ENCODE measurements at places on chromosomes 7 and 10.
A peak's percentile ranks its signal among the peaks of the same experiment; 100 is the strongest.

GRCh38 chr10:121935702-121936101 lies 7.9 kb upstream of the ATE1 start:
- no peak for DNase-seq

DNA sequence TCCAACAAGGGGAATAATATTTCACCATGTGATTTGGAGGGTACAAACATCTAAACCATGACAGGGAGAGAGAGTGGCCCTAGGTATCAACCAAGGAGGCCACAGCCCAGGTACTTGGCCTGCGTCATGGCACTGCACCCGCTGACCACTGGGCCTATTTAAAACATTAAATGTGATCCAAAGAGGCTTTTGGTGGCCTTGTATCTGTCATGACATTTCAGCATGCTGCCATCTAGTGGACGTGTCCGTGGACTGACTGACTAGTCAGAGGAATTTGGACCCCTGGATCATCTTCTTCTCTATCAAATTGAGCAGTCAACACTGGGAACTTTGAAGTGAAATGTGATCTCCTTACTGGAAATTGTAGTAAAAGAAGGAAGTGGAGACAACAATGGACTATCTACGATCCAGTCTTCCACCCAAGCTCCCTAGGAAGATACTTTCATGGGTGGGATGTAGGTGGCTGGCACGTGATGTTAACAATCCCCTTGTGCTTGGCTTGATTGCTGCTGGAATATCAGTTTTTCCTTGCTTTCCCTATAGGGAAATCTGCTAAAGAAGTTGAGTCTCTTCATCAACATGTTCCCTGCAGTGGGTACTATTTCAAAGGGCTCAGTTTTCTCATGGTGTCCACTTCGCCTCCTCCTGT lies 24.6 kb upstream of the ITGA8 start:
- DNase-seq, result peak; percentile 49

- DNase-seq, result no peak
Measured at GRCh38 chr10:129784891-129785290, 179.2 kb downstream of the EBF3 start.

DNA sequence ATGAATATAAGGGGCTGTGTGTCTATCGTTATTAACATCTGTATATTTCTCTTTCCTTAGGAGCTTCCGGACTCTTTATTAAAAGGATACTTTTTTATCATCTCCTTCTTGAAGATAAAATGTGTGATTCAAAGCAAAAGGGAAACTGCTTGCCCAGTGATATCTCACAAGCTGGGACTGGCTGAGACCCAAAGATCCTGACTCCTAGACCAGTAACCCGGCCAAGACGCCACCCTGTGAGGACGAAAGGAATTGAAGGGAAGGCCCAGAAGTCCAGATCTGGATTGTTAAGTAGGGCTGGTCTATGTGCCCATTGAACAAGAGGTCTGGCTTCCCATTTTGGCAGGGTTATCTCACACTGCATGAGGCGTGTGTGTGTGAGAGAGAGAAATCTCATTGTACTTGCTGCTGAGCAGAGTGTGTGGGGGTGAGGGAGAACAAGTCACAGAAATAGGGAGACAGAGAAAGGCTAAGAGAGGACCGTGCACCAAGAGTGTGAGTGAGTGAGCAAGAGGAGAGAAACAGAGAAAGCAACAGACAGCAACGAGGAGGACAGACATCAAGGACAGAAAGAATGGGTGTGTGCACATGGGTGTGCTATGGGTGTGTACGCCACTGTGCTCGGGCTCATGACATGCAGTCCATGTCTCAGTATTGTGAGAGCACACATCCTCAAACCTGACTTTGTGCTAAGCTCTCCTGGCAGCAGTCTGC lies 75.4 kb downstream of the PLXNA4 start:
- no peak for DNase-seq

- peak; percentile 10 for DNase-seq
Measured at GRCh38 chr7:22452142-22452959, 47.6 kb downstream of the STEAP1B start.

- DNase-seq, result no peak
Measured at GRCh38 chr7:157979636-157980340, 607.8 kb downstream of the PTPRN2 start.

GRCh38 chr7:44116087-44116788 lies 7.1 kb downstream of the POLD2 start:
- DNase-seq, result no peak

DNA sequence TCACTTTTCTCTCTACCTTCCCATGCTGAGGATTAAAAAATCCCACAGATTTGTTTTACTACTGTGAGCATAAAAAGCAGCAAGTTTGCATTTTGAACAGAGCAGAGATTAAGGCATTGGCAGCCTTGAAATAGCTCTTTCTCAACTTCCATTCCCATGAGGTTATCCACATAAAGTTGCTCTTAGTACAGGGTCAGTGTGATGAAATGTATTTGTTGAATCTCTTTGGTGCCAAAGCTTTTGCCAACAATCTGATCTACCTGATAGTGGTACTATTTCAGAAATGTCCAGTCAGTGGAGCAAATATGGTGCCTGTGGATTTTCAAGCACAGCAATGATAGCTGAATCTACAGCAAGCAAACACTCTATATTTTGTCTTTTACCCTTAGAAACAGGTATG lies 254.8 kb downstream of the INHBA start:
- DNase-seq, result peak; percentile 91

DNA sequence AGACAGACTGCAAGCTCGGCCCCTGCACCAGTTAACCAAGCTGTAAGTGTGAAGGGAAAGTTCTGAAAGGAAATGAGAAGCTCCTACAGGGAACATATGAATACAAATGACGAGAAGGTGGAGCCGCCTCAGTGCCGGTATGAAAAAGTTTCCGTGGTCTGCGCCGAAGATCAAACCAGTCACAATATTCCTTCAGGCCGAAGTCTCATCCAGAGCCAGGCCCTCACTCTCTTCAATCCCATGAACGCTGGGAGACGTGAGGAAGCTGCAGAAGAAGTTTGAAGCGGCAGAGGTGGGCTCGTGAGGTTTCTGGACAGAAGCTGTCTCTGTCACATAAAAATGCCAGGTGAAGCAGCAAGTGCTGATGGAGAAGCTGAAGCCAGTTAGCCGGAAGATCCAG lies 71.9 kb downstream of the CFAP46 start:
- no peak for DNase-seq

DNA sequence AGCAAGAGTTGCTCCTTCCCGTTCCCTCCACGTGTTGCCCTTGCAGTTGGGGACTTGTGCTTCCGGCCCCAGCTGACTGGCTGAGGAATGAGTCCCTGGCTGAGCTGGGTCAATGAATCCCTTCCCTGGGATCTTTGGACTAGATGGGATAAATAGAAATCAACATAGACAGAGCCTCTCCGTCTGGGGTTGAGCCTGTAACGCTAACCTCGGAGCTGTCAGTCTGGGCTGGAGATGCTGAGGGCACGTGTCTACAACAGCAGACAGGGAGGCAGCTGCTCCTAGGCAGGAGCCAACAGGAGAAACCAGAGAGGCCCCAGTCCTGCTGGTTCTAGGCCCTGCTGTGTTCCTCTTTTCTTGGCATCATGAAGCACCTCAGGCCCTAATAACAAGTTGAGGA lies 42.3 kb upstream of the HSPA12A start:
- DNase-seq, result no peak

- no peak for DNase-seq
Measured at GRCh38 chr10:110864662-110865140, 7.0 kb upstream of the PDCD4 start.

GRCh38 chr7:37683246-37684120 lies at the start of gene GPR141:
TSS of gene GPR141 (plus strand) at chr7:37683766. CDS start at chr7:37740394, 56,628 bp downstream.
- DNase-seq, result no peak

- no peak for DNase-seq
Measured at GRCh38 chr7:34058801-34059135, 153.4 kb downstream of the BMPER start.

DNA sequence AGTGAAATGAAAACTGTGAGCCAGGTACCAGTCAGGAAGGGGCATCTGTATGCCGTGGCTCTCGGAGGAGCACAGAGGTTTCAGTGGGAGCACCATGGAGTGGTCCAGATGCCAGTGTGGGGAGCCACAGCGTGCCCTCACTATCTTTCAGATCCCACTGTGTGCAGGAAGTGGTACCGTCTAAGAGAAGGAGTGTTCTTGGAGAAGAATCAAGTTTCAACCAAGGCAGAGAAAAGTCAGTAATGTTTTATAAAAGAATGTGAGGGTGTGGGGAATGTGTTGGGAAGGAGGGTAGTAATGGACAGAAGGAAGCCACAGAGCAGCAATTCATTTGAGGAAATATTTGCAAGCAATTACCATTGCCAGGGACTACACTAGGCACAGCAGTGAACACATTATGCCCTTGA lies 35.6 kb downstream of the PRKAR2B start:
- peak; percentile 57 for DNase-seq

GRCh38 chr10:117622471-117623184 lies 80.1 kb downstream of the EMX2 start:
- no peak for DNase-seq

DNA sequence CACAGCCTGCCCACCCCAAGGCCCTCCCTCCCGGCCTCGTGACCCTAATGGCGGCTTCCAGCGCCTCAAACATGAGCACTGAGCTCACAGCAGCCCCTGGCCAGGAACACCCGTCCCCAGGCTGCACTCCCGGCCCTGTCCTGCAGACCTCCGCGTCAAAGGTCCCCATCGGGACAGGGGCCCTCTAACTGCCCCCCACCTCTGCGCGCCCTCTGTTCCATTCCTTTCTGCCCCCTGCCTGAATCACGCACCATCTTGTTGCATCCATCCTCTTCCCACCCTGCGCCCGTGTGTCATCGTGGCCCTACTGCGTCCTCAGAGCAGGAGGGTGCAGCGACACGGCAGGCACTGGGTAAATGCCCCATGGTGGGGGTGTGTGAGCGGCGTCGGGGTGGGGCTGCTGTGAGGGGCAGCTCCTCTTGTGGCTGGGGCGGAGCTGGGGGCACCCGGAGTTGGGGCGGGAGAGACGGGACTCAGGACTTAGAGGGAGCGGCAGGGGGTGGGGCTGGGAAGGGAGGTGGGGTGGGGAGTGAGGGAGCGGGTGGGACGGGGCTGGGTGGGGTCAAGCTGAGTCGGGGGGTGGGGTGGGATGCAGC lies 13.4 kb downstream of the SLC29A4 start:
- no peak for DNase-seq

GRCh38 chr10:511101-511848 lies 178.2 kb downstream of the DIP2C start:
- DNase-seq, result peak; percentile 92

- DNase-seq, result no peak
Measured at GRCh38 chr7:130268463-130269317, 2.0 kb downstream of the CPA2 start.

GRCh38 chr7:24786941-24787340 lies 29.7 kb upstream of the GSDME start:
- peak; percentile 84 for DNase-seq

- DNase-seq, result no peak
Measured at GRCh38 chr10:100253041-100253440, 14.4 kb downstream of the CWF19L1 start.

DNA sequence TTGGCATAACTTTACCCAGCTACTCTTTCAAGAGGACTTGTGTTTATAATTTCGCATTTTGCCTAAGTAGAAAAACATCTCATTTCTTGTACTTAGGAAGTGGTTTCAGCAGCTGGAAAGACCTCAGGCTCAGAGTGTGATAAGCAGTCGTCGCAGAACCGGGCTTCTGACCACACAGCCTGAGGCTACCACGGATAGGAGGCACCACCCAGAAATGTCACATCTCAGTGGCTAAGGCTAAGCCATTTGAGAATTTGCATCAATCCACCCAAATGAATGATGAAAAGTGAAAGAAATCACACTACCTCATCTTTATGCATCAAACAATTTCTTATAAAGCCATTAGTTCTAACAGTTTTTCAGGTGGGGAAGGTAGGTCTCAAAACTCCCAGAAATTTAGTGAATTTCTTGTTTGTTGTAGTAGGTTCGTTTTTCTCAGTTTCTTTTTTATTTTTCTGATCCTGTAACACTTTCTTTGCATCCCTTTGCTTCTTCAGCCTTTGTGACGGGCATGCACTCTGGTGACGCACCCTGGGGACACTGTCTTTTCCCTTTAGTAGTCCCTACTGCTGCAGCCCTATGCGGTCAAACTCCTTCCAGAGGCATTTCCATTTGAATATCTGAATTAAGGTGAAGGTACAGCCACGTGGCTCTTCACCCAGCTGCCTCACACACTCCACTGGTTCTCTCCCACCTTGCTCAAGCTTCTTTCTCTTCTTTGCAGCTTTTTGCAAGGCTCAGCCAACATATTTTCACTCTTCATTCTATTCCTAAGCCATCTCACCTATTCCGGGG lies 68.5 kb downstream of the MAP3K8 start:
- DNase-seq, result peak; percentile 31

DNA sequence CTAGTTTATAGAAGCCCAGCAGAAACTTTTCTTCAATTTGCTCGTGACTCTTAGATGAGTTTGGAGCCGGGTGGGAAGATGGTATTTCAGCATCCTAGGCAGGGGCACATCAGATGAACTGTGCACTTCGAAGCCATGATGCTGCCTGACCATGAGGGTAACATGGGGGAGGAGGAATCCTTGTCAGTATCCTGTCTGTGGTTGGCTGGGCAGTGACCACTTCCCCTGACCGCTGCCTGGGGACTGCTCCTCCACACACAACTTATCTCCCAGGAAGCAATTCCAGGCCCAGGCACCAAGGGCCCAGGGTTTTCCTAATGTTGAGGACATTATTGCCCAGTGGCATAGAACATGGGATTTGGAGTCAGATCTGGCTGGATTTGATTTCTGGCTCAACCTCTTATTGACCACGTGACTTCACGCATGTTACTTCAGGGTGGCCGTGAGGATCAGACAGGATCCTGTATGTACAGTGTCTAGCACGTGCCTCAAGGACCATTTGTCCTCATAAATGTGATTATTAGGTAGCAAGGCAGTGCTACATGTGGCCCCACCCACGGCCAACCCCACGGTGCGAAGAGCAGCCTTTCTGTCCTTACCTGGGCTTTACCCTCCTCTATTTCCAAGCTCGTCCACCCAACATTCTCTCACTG lies 65.2 kb downstream of the PTPRE start:
- peak; percentile 42 for DNase-seq

DNA sequence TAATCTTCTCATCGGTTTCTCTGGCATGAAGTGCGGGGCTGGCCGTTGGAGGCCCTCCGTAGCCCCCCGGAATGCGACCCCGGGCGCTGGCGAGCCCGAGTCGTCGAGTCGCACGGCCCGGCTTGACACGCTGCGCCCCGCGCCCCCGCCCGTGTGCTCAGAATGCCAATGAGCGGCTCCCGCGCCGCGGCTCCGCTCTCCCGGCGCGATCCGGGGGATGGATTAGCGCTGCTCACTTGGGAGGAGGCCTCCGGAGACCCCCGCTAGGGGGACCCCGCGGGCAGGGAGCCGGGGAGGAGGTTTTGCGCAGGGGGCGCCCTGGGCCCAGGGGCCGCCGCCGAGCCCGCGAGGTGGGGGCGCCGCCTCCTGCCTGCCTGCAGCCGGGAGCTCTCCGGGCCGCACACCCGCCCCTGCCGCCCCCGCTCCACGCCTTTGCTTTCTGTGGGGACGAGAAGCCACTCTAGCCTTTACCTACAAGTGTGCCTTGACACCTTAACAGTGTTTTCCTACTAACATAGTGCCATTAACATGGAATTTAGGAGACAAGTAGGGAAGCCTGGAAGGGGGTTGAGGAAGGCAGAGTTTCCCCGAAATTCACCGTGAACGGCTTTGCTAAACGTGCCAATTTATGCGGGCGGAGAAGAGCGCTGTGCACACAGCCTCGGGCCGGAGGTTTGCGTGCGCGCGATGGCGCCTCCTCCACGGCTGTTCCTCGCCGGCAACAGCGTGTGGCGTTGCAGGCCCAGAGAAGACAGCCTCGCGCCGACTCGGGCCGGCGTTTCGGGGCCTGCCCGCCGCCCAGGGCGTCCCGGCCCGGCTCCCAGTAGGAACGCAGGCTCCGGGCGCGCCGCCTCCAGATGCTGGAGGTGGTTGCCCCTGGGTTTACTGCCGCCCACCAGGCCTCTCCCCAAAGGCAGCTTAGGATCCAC lies 7.1 kb downstream of the SHH start:
- peak; percentile 55 for DNase-seq

Measured in amniotic epithelial cell (primary cell).